GM12864 (cell line): ENCODE measurements at places on chromosomes 13 and 19.

DNA sequence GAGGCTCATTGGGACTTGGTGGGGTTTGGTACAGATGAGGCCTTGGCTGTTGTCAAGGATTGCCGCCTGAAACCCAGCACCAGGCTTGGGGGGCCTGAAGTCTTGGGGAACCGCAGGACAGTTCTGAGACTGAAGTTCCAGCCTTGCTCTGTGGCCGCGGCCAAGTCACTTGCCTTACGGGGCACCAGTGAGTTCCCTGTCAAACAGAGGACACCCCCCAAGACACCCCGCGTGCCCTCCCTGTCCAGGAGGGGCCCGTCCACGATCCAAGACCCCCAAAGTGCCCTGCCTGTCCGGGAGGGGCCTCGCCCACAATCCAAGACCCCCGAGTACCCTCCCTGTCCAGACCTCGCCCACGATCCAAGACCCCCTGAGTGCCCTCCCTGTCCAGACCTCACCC, 2.5 kb downstream of the CDC34 start:
- no peak for DNase-seq

DNA sequence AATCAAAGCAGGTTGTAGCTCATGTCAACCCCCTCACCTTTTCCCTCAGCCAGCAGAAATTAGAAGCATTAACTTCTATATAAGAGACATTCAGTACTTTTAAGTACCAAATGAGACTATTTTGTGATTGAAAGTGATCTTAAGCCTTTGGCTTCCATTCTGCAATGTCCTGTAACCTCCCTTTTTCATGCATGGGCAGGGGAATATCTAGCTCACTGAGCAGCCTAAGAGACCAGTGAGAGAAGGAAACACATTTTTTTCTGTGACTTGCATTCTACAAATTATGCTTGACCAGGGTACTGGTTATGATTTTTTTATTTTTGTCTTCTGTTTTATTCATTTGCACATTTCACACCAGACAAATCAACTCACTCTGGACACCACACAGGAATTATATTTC, 369.6 kb downstream of the KCTD12 start:
- DNase-seq = no peak

GRCh38 chr19:45564131-45564780, 20.3 kb downstream of the OPA3 start:
- DNase-seq = no peak

DNA sequence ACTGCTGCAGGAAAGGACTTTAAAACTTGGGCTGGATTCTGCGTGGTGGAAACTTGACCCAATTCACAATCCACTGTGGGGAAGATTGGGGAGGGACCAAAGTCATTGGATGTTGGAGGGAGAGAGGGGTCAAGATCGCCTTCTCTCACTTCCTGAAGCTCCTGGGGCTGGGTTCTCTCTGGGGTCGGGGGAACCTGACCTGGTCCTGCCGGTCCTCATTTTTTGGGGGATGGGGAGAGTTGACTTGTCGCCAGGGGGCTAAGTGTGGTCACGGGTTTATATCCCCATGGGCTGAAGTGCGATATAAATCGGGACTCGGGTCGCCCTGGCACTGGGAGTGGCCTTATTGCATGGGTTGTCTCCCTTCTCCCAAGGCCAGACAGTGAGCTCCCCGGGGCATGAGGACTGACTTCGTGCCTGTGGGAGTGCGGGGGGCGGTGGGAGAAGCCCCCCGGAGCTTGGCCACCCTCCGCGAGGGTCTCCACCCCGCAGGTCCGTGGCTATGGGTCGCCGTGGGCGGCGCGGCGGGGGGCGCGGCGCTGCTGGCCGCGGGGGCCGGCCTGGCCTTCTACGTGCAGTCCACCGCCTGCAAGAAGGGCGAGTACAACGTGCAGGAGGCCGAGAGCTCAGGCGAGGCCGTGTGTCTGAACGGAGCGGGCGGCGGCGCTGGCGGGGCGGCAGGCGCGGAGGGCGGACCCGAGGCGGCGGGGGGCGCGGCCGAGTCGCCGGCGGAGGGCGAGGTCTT, 6.3 kb downstream of the ICAM5 start:
- no peak for DNase-seq

DNA sequence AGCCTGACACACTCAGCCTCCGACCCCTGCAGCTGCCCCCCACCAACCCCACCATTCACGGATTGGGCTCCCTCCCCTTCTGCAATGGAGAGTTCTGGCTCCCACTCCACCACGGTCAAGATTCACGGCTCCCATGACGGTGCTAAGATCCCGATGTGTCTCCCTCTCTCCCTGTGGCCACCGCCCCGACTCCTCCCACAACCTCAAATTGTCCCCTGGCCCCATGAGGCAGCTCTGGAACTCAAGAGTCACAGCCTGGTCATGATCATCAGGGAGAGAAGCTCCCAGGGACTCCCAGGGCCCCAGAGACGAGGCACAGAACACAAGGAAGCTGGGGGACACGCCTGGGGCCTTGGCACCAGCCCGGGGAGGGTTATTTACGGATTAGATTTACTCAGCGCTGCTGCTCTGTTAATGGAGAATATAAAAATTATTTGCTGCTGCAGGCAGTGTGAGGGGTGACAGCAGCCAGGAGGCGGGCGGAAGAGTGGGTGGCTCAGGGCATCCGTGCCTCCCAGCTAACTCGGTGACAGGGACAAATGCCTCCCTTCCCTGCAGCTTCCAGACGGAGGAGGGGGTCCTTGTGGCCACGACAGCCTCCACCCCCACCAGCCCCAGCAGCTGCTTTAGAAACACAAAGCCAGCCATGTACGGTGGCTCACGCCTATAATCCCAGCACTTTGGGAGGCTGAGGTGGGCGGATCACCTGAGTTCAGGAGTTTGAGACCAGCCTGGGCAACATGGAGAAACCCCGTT, 184.2 kb downstream of the PTPRS start:
- DNase-seq = no peak

GRCh38 chr19:5951338-5951861, 26.5 kb downstream of the RANBP3 start:
- no peak for DNase-seq

- no peak for DNase-seq
These were observed 61.2 kb downstream of the CDADC1 start for GRCh38 chr13:49308921-49309408.

DNA sequence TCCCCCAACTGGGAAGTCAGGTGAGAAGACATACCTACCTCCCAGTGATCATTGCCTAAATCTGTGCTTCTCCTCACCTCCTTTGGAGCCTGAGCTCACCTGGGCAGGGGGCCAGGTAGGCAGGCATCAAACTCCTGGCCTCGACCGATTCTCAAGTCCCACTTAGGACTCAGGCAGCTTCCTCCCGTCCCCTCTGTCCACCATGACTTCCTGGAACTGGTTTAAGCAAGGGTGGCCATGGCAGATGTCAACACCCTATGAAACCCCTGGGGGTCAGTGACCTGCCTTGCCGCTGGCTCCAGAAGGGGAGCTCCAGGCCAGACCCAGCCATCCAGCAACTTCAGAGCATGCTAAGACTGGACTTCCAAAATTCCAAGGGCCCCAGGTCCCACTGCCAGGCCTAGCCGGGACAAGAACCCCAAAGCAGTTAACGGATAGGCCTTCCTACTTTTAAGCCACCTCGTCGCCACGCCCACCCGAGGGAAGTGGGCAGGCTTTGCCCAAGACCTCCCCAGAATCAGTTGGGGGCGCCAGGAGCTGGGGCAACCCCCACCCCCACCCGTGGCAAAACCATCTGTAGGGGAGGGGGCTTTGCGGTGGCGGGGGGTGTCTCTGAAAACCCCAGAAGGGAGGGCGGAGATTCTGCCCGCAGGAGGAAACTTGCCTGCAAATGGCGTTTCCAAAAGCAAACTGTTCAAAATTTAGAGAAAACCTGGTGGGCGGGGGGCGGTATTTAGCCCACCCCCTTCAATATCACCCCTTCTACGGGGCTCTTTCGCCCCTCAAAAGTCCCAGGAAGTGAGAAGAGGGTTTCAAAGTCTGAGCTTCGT, 657 bp downstream of the PLIN3 start:
- no peak for DNase-seq

GRCh38 chr13:68386808-68387207, 1156.7 kb upstream of the PCDH9 start:
- DNase-seq = no peak

DNA sequence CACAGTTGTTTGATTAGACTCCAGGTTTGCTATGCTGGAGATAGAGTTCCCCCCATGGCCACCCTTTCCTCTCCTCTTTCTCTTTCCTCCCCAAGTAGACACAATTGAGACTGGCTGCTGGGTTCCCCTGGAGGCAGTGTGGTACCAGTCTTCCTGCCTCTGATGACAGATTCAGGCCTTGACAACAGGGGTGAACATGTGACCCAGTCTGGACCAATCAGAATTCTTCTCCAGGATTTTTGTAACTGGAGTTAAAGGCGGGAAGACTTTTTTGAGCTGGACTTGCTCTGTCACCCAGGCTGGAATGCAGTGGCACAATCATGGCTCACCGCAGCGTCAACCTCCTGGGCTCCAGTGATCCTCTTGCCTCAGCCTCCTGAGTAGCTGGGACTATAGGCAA, 48.7 kb downstream of the CCNE1 start:
- no peak for DNase-seq

DNA sequence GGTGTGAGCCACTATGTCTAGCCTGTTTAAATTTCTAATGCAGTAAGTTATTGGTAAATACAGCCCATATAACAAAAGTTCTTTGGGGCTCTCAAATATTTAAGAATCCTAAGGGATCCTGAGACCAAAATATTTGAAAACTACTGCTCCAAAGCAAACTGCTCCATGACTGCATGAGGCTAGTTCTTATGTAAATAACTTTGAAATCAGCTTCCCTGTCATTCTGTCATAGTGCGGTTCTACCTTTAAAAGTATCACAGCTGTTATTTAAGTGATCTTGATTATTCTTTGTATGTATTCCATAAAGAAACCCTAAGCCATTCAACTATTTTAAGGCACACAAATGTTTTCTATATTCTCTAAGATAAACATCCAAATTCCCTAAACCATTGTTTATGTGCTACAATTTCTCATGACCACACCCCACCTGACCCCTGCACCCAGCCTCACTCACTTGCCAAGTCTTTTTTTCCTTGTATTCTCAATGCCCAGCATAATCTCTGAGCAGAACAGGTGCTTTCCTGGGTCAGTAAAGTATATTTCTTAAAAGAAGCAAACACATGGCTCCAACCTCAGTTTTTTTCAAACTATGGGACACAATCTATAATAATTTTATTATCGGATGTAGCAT, 146.6 kb downstream of the RNF17 start:
- no peak for DNase-seq

DNA sequence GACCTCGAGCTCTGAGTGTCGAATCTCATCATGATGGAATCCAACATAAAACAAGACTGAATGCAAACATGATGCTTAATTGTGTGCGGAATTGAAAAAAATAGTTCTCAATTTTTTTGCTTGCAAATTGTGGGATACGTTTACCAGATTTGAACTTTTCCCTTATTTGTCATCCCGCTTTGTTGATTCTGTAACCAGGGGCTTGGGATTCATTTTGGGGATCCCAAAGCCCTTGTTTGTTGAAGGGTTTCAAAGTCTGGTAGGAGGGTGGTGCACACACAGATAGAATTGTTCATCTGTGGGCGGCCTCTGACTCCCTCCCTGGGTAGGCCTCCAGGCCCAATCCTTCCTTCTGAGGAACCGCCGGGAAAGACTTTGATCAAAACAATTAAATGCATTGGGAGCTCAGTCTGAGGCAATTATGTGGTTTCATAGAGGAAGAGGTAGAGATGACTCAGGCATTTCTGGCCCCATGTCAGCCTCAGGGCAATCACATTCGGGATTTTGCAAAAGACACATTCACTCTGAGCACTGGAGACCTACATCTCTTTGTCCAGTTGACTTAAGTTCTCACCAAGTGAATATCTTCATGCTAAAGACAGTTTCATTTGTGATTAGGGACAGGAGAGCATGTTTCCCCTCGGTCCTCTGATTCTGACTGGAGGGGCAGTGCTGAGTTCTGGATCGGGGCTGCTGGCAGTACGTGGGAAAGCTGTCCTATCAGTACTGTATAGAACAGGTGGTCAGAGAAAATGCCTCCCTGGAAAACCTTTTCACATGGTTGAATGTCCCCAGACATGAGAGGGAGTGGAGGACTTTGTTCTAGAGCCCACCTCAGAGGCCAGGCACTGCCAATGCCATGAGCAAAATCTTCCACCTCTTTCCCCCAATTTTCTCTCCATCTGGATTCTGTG, 27.8 kb upstream of the IGFL4 start:
- no peak for DNase-seq

DNA sequence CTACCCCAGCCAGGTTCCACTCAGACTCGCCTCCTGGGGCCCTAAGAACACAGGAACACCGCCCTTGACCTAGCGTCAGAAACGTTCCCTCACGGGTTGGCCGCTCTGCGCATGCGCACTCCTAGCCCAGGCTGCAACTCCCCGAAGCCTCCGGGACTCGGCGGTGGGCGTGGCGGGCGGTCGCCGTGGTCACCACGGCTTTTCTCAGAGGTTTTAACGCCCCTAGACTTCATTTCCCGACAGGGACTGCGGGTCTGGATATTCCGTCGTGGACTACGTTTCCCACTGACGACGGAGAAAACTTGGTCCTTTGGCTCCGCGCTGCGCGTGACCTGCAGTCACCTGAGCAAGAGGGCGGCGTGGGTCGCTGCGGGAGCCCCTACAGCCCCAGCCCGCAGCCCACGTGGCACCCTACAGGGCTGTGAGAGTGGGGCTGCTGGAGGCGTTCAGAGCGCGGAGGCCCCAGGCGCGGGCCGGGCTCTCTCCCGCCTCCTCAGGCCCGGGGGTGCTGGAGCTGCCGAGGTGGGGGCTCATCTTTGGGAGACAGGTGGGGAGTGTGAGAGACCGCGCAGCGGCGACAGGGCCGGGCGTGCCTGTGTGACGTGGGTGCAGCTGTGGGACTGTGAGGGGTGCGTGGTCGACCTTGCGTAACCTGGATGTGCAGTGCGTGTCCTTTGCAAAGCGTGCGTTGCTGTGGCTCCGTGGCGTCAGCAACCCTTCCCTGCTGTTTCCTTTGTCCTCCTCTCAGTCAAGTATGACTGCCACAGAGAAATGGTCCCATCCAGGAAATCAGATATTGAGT, 38.0 kb upstream of the ZNF573 start:
- DNase-seq = no peak

- DNase-seq = no peak
These were observed 197.2 kb downstream of the TEX29 start for GRCh38 chr13:111517641-111518010.

DNA sequence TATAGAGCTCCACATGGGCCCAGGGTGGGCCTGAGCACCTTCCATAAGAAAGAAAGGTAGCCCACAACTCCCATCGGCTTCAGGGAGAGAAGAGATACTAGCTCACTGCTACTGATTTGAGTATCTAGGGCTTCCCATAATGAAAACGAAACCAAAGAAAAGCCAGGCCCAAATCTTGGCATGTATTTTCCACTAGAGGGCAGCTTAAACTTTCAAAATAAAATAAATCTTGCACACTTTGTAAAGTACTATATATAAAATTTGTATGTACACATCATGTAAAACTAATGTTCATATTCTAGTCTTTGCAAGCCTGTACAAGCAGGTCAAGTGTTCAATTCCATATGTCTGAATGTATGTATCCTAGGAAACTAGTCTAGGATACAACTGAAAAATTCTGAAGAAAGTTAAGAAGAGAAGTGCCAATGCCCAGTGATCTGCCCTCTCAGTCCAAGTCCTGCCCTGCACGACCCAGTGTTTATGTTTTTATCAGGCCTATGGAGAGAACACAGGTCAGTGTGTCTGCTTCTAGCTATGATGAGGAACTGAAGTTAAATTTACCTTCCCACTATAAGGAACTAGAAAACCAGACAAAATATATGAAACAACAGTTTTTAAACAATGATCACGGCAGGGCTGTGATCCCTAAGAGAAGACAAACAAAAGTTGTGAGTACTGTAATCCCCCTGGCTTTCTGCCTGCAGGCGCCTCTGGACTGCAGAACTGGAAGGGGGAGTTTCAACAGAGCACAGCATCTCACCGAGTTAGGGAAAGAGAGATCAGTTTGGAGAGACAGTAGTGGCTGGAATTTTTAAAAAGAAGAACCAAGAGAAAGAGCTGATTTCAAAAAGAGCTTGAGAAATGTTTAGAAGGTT, 475.7 kb downstream of the UQCRFS1 start:
- no peak for DNase-seq
